CD4-positive, alpha-beta T cell treated with Interleukin-17A for 4 hours (primary cell): ENCODE measurements at places on chromosomes 16 and 17.
A peak's percentile ranks its signal among the peaks of the same experiment; 100 is the strongest.

DNA sequence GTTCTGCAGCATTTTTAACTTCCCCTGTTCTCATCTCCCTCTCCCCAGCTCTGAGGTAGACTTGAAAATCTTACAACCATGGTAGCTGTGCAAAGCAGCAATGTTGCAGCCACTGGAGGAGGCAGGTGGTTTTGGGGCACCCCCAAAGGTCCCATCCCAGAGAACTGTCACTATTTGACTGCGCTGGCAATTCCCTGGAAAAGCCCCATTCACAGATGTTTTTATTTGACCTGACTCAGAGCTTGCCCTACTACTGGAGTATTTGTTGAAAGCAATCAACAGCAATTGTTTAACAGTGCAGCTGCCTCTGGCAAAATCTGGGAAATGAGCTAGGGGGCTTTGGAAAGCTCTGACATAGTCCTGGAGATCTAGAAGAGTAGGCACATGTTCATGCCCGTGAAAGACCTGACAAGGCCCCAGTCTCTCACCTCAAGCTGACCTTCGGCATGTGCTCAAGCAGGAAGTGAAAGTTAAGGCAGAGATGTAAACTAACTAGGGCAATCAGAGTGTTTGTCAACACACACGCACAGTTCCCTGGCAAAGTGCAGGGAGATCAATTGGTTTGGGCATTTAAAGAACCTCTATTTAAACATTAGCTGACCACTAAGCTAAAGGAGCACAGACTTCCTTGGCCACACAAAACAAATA, 19.7 kb upstream of the PIK3R5 start:
- DNase-seq, result no peak

DNA sequence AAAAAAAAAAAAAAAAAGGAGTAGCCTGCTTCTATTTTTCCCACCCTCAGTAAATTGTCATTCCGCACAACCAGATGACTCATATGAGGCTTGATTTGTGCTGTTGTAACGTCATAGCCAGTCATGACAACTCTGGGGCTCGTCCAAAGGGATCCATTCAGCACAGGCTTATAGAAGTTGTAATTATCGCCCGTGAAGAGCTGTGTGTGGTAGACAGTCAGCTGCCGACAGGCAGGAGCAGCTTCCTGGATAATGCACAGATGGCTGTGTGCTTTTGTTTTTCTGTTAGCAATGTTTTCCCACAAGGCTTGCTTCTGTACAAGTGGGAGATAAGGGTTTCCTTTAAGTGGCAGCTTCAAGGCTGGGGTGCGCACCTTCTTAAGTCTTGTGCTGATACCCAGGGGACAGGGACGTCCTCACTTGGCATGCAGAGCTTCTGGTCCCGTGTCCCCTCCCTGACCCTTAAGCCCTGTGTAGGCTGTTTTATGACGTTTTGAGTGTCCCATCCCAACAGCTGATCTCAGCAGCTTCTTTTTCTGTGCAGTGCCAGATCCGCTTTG, 26.0 kb downstream of the SNX29 start:
- no peak for DNase-seq

DNA sequence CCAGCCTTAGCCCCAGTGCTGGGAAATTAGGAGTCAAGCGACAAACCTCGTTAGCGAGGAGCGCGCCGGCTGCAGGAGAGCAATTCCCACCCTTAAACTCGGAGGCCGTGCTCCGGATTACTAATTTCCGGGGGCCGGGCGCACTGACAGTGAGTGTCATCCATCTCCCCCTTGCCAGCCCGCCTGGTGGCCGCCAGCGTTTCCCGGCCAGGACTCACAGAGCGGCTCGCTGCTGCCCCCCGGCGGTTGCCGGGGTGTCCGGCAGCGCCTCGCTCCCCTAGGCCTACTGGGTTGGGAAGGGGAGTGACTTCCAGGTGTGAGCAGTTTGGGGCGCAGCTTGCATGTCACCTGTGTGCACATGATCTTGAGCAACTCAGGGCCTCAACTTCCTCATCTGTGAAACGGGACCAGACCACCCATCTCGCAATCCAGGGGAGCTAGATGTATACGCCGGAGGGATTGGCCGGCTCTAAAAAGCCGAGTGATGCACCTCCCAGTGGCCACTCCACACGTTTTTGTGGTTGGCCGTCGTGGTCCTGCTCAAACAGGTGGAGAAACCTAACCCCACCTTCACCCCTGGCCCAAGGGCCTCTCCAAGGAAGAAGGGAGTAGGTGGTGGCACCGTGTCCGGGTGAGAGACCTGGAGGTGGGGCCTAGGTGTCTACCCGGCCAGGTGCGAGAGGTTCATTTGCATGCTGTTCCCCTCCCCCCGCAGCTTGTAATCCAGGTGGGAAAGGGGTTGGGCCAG, 2.5 kb upstream of the GSE1 start:
- DNase-seq, result peak; percentile 95

- peak; percentile 46 for DNase-seq
These were observed 2.8 kb upstream of the SOCS1 start for GRCh38 chr16:11258553-11259492.

DNA sequence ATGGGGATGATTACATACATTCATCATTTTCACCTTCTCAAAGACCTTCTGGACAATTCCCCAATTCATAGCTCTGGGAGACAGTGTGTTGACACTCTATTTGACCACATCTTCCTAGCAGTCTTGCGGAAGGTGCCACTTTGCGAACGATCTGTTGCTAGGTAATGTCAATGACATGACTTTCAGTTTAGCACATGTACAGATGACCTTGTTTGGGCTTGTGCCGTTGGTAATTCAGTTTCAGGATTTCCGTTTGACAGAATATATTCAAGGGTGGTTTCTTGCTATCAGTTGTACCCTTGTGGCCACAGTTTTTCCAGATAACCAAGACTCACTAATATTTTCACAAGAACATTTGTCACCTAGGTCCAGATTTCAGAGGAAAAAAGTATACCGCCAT, 478.2 kb downstream of the WWOX start:
- no peak for DNase-seq

DNA sequence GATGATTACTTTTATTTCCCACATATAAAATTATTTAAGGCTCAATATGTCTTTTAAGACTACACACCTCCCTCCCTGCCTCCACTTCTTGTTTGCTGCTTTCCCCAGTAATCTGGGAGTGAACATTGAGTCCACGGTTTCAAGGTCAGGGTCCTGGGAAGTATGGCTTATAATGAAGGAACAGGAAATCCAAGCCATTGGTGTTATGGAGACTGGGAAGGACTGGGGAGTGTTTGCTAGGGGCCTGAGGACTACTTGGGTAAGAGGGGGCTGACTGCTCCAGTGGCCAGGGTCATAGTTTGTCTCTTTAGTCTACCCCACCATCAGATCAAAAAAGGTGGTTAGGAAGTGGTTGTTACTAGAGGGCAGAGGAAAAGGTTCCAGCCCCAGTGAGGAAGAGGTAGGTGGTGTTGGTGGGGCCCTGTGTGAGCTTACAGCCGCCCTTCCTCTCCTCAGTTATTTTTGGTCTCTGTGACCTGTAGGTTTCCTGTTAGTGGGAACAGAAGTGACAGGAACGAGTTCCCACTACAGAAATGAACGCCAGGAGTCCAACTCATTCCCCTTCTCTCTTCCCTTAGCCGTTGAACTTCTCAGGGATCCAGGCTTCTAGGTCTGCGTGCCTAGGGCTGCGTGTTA, 742 bp upstream of the SLC16A13 start:
- peak; percentile 62 for DNase-seq

DNA sequence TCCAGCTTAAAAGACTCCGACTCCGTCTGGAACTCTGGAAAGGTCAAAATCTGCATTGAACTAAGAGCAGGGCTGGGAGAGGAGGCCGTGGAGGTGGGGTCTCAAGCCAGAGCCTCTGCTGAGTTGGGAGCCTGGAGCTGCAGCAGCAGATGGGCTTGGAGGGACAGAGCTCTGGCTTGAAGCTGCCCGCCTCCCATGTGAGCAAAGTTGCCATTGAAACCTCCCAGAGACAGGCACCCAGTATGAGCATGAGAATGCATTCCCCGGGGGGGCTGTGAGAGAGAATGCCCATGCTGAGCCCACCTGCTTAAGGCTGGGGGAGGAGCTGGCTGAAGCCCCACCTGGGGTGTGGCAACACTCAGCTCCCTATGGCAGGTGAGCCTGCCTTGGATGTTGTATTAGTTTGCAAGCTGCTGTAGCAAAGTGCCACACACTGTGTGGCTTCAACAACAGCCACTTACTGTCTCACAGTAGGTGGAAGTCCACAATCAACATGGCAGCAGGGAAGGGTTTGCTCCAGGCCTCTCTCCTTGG, 9.6 kb downstream of the KIF19 start:
- no peak for DNase-seq

DNA sequence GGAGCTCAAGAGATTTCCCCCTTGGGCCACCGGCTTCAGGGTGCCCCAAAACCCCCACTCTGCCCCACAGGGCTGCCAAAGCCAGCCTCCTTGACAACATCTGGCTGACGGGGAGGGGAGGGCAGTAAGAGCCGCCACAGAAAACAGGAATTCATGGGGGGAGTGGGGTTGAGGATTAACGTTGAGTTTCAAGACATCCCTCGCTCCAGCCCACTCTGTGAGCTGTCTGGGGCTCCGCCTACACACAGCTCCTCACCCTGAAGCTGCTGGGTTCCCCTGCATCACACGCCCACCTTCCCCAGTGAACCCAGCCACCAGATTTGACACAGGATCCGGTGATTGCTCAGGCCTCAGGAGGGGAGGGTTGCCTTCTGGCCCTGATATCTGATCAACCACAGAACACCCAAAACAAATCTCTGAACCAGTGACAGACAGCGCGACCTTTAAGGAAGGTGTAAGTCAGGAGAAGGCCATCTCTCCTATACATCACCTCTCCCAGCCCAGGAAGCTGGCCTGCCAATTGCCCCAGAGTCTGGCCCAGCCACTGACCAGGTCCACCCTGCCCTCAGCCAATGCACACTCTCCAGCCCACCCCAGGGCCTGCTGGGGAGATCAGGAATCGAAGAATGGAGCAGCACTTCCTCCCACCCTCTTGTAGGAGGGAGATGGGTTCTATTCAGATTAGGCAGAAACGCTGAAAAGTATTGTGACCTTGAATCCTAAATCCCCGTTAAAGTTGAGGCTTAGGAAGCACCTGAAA, 132.1 kb downstream of the CLEC16A start:
- DNase-seq, result peak; percentile 29

DNA sequence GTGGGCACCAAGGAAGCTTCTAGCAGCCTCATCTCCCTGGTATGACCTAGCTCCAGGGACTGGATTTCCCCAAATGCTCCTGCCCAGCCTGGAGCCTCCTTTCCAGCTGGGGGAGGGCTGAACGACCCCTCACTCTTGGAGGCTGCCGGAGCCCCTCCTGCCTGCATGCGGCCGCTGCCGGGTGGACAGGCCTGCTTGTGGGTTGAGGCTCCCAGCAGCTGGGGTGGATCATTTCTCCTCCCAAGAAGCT, 213.6 kb downstream of the SEC14L1 start:
- DNase-seq, result no peak

- no peak for DNase-seq
These were observed 103.7 kb upstream of the ASIC2 start for GRCh38 chr17:33396818-33397217.

DNA sequence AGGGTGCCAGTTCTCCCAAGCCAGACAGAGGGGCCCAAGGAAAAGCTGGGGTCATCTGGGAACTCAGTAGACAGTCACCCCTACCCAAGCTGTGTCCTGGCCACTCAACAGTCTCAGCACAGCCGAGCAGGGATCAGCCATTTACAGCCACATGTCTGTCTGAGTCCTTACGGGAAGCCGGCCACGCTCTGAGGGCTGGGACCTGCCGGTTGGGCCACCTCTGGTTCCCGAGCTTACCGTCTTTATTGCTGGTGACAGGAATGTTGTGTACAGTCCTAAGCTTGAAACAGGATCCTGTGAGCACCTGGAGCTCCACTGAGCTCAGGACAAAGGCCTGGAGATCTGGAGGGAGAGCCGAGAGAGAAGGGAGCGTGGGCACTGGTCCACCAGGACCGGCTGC, 59.8 kb downstream of the TIMM22 start:
- no peak for DNase-seq

DNA sequence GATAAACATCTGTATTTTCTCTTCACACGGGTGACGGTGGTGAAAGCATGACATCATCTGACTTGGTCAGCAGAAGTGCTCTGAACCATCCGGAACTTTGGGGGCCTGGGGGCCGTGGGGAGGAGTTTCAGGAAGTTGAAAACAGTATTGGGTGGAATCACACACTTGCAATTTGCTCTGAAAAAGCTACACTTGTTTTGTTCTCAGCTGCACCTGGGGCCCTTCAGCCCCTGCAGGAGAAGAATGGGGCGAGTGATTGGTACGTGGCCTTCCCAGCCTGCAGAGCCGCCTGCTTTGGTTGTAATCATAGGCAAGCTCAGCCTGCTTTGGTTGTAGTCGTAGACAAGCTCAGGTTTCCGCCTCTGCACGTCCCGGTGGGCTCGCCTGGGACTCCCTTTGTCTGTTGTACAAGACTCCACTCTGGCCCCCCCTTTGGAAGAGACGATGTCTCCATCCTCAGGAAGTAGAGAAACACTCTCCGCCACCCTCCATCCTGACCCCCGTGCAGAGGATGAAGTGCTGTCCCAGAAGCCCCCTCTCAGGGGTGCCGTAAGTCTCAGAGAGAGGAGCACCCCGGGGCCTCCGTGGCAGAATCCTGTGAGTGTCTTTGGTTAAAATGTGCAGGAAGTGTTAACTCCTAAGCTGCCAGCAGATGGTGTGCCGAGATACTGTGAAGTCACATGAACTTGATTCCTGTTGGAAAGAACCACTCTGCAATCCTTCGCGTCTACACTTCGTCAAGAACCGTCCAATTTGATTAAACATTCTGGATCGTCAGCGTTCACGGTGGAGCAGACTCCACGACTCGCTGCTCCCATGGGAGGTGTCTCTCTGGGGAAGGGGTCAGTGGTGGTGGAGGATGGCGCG, 5.4 kb downstream of the BANP start:
- peak; percentile 76 for DNase-seq

DNA sequence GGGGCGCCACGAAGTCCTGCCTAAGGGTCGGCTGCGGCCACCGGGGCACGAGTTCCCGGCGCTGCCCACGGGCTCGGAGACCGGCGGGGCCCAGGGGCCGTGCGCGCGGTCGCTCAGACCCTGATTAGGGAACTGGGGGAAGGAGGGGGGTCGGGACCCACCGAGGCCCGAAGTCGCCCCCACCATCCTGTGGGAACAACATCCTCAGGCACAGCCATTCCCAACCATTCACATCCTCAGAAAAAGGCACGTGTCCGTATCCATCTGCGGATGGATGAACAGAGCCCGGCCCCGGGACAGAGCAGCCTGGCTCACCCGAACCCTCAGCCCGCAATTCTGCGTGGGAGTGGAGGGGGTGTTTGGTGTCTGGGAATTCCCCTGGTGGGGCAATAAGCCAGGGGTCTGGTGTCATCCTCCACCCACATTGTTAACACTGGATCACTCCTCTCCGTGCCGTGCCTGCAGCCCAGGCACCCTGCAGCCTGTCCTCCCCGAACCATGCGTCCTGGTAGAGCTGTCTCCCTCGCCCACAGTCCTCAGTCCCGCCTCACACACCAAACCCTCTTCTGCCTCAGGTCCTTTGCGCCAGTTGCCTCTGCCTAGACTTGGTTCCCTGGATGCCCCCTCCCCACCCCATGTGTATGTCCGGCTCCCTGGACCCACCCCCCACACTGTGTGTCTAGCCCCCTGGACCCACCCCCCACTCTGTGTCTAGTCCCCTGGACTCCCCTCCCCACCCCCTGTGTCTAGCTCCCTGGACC, 789 bp upstream of the CCDC57 start:
- no peak for DNase-seq
